ENCODE measurements at places on chromosomes 5 and 9.

DNA sequence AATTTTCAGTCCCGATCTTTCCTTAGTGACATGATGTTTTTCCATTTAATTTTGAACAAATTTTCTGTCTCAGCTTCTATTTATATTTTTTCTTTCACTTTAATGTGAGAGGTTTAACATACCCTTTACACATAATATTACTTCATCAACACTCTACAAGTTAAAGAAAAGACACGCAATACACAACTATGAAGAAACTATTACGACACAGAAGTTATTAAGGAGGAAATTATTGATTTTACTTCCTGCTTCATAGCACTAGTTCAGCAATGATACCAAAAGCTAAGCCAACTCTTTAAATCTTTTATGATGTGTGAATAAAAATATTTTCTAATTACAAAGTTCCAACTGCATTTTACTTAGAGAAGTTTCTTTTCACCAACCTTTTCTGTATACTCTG is 432.3 kb upstream of the DAB2 start:
- no peak for DNase-seq

DNA sequence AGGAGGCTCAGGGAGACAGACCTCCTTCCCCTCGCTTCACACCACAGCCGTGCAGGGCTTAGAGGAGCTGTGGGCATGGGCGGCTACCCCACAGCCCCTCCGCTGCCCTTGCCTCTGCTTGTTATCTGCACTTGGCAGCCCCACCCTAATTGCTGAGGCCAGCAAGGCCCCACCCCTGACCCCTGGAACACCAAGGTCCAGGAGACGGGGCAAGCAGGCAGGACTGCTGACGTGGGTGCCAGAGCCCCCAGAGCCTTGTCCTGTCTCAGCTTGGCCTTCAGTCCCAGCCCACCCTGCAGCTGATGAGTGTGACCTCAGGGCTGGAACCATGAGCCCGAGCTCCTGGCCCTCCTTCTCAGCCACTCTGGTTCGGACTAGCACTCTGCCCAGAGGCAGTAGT is 29.1 kb upstream of the NEURL1B start:
- no peak for DNase-seq

- DNase-seq = no peak
These were observed 50.9 kb upstream of the DMRTA1 start for GRCh38 chr9:22395687-22396141.

DNA sequence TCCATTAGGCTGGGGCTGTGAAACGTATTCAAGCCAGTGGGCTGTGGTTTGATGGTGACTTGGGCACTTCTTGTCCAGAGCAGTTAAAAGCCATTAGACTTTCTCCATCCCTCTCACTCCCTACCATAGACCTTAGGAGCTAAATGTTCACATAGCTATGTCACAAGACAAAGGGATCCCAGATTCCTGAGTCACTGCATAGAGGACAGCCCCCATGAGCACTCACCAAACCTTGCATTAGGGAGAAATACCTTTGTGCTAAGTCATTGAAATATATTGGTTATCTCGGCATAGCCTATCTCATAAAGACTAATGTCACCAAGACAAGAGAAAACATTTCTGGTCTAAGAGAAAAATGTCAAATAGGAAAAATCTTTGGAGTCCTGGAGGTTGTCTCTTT is 104.3 kb downstream of the TRPM6 start:
- no peak for DNase-seq

DNA sequence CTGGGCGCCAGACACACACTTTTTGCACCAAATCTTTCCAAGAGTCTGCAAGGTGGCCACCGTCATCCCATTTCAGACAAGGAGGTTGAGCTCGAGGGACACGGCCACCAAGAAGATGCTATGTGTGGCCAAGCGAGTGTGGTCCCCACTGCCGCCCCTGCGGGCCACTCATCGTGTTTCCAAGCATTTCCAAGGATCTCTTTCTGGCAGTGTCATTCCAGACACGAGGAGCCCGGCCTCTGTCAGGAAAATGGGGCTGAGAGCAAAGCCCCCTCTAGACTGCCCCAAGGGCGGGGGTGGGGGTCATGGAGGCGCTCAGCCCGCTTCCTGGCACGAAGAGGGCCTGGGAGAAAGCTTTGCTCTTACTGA is 10.6 kb downstream of the VAV2 start:
- DNase-seq = no peak

DNA sequence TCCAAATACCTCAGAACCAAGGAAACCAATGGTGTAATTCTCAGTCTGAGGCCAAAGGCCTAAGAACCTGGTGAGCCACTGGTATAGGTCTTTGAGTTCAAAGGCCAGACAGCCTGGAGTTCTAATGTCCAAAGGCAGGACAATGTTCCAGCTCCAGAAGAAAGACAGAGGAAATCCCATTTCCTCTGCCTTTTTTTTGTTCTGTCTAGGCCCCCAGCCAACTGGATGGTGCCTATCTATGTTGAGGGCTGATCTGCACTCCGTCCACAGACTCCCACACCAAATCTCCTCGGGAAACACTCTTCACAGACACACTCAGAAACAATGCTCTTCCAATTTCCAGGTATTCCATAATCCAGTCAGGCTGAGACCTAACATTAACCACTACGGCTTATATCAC is 30.1 kb downstream of the FNIP1 start:
- DNase-seq = no peak

GRCh38 chr5:126402621-126403555 is 20.3 kb upstream of the GRAMD2B start:
- no peak for DNase-seq

DNA sequence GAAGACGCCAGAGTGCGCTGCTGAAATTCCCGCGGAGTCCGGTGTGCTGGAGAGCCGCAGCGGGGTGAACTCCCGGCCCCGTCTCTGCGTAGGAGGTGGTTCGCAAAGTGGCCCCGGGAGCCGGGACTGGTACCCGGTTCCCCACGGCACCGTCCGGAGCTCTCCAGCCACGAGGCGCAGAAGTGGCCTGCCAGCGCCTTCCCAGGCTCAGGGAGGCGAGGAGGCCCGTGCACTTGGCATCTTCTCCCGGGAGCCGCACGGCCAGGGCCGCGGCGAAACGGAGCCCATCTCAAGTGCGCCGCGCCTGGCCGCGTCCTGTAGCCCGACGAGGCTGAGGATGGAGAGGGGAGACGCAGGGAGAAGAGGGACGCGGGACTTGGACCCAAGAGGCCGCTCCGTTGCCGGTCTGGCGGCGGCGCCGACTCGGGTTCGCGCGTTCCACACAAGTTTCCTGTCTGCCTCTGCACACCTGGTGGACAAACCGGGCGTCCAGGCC is 1.1 kb upstream of the IRX1 start:
- DNase-seq = no peak

- no peak for DNase-seq
These were observed 343.7 kb downstream of the SPOCK1 start for GRCh38 chr5:137155261-137156000.

- DNase-seq = no peak
These were observed 142.4 kb downstream of the C9orf152 start for GRCh38 chr9:110065532-110065931.

Data from T-helper 1 cell (primary cell).